Activated CD4-positive, alpha-beta T cell treated with anti-CD3 and anti-CD28 coated beads, Interleukin-2, amount 50 U/mL, for 24 hours (primary cell): ENCODE measurements at places on chromosomes 6 and 20.

DNA sequence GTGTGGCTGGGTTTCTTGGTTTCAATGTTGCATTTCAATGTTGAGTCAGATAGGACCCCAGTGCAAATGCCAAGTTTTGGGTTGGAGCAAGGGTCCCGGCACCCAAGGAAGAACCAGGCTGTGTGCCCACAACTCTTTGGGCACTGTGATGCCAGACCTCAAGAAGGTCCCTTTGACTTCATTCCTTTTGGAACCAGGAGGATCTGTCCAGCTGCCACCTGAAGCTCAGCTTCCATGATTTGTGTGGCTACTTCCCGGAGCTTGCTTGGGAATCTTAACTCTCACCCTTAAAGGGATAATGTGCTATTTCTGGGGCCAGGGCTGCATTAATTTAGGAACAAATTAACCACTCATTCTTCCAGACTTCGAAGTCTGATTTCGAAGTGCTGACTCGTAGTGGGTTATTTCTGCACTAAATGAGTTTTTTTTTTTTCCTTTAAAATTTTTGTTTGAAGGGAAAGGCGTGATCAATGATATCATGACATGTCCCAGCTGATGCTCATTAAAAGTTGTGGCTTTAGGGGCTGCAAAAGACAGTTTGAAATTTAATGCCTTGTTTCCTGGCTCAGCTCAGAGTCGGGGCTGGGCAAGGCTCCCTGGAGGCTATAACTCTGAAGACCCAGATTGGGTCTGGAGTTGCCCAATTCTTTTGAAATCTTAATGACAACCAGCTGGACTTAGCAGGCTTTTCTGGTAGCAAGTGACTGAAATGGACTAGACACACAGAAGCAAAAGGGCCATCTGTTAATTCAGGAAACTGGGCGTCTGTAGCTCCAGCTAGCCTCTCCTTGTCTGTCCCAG, 24.0 kb upstream of the PHACTR3 start:
- DNase-seq: no peak

DNA sequence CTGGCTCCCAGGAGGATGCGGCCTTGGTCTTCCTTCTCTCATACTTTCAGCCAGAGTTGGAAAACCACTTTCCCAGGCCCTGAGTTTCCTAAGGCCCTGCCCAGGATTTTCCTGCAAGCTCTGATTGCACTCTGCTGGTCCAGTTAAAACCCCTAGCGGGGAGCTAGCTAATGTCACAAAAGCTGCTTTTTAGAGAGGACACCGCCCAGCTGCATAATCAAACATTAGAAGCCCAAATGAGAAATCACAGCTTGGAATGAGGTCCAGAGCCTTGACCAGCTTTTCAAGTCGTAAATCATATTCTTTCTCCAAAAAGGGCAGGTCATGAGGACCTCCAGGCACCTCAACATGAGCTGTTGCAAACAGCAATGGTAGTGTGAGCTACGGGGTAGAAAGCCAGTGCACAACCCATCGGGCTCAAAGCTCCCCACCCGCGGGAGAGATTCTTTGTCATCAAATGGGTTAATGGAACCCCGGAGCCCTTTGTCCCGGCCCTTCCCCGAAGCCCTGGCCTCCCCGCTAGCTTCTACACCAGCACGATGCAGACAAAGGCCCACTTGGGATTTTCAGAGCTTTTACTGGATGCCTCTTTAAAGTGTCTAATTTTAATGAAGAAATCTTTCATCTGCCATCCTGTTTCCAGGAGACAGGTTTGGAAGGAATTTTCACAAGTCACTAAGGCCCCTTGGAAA, 134.0 kb downstream of the SCML4 start:
- no peak for DNase-seq

GRCh38 chr20:25340380-25340779, 50.3 kb downstream of the ABHD12 start:
- no peak for DNase-seq

DNA sequence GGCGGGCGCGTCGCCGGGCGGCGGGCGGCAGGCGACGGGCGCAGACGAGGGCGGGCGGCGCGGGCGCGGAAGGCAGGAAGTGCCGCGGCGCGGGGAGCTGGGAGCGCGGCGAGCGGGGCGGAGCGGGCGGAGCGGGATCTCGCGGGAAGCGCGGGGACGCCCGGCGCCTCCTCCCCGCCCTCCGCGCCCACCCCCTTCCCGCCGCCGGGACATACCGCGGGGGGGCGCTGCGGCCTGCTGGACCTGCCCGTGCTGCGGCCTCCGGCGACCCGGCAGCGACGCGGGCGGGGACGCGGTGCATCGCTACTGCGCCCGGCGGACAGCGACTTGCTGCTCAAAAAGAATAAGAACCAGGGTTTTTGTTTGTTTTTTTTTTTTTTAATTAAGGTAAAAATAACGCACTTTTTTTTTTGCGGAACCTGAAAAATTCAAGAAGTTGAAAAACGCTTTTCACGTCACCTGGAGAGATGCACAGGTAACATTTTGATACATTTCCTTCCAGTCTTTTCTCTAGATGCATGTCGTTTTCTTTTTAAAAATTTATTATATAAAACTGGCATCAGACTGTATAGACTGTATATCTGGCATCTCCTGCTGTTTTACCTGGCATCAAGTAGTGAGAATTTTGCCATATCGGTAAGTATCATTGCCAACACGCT, at the start of gene CENPB:
Gene CENPB, minus strand, starts transcription at position 76 of the 659 bp plus-strand sequence. CDS start 257 bp downstream, outside the sequence.
- peak; percentile 83 for DNase-seq
